Activated CD4-positive, alpha-beta T cell treated with anti-CD3 and anti-CD28 coated beads, Interleukin-2, amount 10 ng/mL, durations not matched to agents 24 days and 14 days (primary cell): ENCODE measurements at places on chromosomes 7 and 10. TPM values are rescaled to one million over a fixed set of nuclear protein-coding genes. Genes with fewer than 3 reads are reported as not detected.

Gene TMEM196
- total RNA-seq, result not detected in 2 replicates

Gene HYCC1
- total RNA-seq, result 33.7 and 41.5 TPM in 2 replicates

Gene SPDYE8
- not detected in 2 replicates for total RNA-seq

Gene OR2A5
- not detected in 2 replicates for total RNA-seq

DNA sequence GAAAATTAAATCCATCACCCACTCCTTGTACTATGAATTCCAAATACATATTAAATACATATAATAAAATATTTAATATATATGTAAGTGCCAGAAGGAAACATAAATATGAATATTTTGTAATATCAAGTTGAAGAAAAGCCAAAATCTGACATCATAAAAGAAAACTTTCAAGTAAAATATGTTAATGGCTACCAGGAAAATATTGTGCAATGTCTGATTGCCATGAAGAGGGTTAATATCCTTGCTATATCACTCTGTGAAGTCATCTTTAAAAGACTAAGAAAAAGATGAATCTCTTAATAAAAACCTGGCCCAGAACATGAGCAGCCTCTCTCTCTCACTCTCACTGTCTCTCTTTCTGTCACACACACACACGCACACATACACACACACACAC lies 130.2 kb downstream of the EGFR start:
- no peaks in the 10 kb centered on the region for H3K36me3 ChIP-seq
- no peaks in the 10 kb centered on the region for H3K27me3 ChIP-seq
- H3K4me1 ChIP-seq, result no peaks in the 10 kb centered on the region
- H3K27ac ChIP-seq, result no peak overlapping the region
- no peak for DNase-seq
- no peak overlapping the region for H3K4me3 ChIP-seq

DNA sequence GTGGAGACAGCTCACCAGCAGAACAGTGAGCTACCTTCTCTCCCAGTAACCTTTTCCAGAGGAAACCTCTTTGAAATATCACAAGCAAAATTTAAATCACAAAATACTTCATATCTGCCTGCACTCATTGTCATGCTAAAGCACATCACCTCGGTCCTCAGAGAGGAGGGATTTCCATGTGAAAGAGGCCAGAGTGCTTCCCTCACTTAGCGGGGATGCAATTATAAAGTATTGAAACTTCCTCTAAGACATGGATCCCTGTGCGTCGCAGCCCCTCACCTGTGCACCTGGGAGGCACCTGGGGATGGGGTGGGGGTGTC lies 457.9 kb downstream of the DNAJB6 start:
- H3K27me3 ChIP-seq, result no peaks in the 10 kb centered on the region
- no peaks in the 10 kb centered on the region for H3K4me1 ChIP-seq
- no peak overlapping the region for H3K4me3 ChIP-seq
- H3K36me3 ChIP-seq, result no peaks in the 10 kb centered on the region

DNA sequence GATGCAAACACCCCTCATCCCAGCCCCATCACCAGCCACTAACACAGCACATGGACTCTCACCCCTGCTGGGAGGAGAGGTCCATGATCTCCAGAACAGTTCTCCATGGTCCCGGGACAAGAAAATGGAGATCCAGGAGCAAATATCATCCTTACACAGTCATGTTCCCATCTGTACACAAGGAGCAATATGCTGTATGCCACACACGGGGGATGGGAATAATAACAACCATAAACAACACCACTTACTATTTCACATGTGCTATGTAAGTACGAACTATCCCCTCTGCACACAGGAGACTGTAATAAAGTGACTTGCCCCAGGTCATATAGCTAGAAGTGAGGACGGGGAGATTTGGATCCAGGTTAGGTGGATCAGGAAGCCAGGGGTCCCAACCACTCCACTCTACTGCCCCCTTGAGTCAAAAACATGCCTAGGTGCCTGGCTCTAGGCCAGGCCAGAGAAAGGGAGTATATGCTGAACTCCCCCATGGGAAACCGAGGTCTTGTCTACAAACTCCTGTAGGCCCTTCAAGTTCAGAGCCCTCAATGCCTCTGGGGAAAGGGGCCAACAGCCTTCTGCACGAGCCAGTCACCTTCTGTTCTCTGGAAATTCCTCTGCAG lies 34.1 kb downstream of the LRRC20 start:
- H3K27ac ChIP-seq, result no peak overlapping the region
- H3K4me3 ChIP-seq, result no peak overlapping the region
- peaks cover 3% of the 10 kb centered on the region for H3K4me1 ChIP-seq
- no peaks in the 10 kb centered on the region for H3K27me3 ChIP-seq
- peak; percentile 75 for DNase-seq

- peaks cover 66% of the 10 kb centered on the region for H3K27me3 ChIP-seq
- DNase-seq, result no peak
- H3K36me3 ChIP-seq, result no peaks in the 10 kb centered on the region
- H3K4me1 ChIP-seq, result peaks cover 7% of the 10 kb centered on the region
- H3K4me3 ChIP-seq, result no peak overlapping the region
- H3K27ac ChIP-seq, result no peak overlapping the region
These were observed 43.1 kb upstream of the ADRB1 start for GRCh38 chr10:114000457-114001010.

DNA sequence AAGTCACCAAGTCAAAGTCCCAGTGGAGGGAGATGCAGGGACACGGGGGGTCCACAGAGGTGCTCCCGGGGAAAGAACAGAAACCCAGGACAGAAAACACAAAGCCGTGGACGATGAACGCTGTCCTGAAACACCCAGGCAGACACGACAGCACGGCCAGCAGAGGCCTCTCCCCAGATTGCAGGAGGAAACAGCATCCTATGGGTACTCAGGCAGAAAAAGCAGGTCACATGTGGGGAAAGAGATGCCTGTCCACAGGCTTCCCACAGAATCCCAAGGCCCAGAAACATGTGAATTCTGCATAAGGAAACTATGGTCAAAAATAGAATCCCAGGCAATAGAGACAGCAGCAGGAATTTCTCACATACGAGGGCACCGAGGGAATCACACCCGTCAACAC lies 53.6 kb upstream of the ADGRA1 start:
- H3K27me3 ChIP-seq, result no peaks in the 10 kb centered on the region
- no peaks in the 10 kb centered on the region for H3K36me3 ChIP-seq
- H3K27ac ChIP-seq, result no peak overlapping the region

DNA sequence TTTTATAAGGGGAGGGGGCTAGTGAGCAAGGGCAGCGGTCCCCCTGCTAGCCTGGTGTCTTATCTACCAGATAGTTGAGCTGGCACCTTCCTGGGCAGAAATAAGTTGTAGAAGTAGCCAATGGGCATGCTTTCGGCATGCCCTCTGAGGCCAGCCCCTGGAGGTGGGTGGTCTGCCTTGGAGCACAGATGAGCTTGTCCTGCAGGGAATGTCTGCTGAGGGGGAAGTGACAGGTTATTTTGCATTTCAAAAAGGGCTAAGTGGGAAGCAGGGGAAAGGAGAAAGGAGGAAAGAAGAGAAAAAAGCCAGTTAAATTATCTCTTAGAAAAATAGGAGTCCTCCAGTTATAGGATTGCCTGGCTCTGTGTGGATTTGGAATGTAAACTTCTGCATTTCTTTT lies 88.9 kb downstream of the GPR26 start:
- no peaks in the 10 kb centered on the region for H3K4me1 ChIP-seq
- H3K4me3 ChIP-seq, result no peak overlapping the region
- no peak for DNase-seq
- no peaks in the 10 kb centered on the region for H3K36me3 ChIP-seq
- H3K27ac ChIP-seq, result no peak overlapping the region
- H3K27me3 ChIP-seq, result peaks cover 2% of the 10 kb centered on the region

- no peaks in the 10 kb centered on the region for H3K36me3 ChIP-seq
- DNase-seq, result no peak
- H3K27me3 ChIP-seq, result peaks cover 4% of the 10 kb centered on the region
- H3K4me3 ChIP-seq, result no peak overlapping the region
- no peak overlapping the region for H3K27ac ChIP-seq
These were observed 104.0 kb downstream of the RALA start for GRCh38 chr7:39727231-39728012.

GRCh38 chr10:52308251-52309031 lies 5.6 kb upstream of the DKK1 start:
- H3K4me1 ChIP-seq, result peaks cover 4% of the 10 kb centered on the region
- no peak overlapping the region for H3K27ac ChIP-seq
- DNase-seq, result peak; percentile 59
- no peaks in the 10 kb centered on the region for H3K36me3 ChIP-seq

DNA sequence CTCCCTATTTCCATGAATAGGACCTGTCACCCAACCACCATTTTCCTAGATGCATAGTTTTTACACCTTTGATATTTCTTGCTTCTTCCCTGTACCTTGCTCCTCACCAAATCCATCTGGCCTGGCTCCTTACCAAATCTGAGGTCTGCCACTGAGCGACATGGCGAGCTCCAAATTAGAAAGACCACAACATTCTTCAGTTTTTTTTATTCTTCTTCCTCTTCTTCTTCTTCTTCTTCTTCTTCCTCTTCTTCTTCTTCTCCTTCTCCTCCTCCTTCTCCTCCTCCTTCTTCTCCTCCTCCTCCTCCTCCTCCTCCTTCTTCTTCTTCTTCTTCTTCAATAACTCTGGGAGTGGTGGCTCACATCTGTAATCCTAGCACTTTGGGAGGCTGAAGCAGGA lies 7.1 kb downstream of the CPED1 start:
- DNase-seq, result no peak
- no peaks in the 10 kb centered on the region for H3K36me3 ChIP-seq
- H3K27ac ChIP-seq, result no peak overlapping the region
- H3K4me1 ChIP-seq, result peaks cover 6% of the 10 kb centered on the region
- H3K27me3 ChIP-seq, result peaks cover 35% of the 10 kb centered on the region

DNA sequence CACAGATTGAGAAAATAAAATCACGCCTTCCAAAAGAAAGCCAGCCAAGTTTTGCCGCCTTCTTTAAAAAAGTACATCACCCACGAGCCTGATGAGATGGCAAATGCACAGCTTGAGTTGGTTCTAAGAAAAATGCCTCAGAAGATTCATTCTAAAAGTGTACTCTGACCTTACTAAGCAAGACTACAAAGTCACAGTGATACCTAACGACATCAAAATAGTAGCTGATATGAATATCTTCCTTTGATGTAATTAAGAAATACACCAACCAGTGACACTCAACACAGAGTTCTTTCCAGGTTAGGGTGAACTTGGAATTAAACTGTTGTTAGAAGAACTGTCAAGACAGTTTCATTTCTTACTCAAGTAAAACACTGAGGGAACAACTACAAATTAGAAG lies 78.0 kb upstream of the AMPH start:
- H3K27ac ChIP-seq, result no peak overlapping the region
- peaks cover 9% of the 10 kb centered on the region for H3K27me3 ChIP-seq
- no peaks in the 10 kb centered on the region for H3K4me1 ChIP-seq
- H3K4me3 ChIP-seq, result no peak overlapping the region

- no peaks in the 10 kb centered on the region for H3K36me3 ChIP-seq
- no peak for DNase-seq
- no peaks in the 10 kb centered on the region for H3K4me1 ChIP-seq
- no peak overlapping the region for H3K4me3 ChIP-seq
- no peaks in the 10 kb centered on the region for H3K27me3 ChIP-seq
- no peak overlapping the region for H3K27ac ChIP-seq
These were observed 78.2 kb downstream of the VPS41 start for GRCh38 chr7:38830826-38831225.

DNA sequence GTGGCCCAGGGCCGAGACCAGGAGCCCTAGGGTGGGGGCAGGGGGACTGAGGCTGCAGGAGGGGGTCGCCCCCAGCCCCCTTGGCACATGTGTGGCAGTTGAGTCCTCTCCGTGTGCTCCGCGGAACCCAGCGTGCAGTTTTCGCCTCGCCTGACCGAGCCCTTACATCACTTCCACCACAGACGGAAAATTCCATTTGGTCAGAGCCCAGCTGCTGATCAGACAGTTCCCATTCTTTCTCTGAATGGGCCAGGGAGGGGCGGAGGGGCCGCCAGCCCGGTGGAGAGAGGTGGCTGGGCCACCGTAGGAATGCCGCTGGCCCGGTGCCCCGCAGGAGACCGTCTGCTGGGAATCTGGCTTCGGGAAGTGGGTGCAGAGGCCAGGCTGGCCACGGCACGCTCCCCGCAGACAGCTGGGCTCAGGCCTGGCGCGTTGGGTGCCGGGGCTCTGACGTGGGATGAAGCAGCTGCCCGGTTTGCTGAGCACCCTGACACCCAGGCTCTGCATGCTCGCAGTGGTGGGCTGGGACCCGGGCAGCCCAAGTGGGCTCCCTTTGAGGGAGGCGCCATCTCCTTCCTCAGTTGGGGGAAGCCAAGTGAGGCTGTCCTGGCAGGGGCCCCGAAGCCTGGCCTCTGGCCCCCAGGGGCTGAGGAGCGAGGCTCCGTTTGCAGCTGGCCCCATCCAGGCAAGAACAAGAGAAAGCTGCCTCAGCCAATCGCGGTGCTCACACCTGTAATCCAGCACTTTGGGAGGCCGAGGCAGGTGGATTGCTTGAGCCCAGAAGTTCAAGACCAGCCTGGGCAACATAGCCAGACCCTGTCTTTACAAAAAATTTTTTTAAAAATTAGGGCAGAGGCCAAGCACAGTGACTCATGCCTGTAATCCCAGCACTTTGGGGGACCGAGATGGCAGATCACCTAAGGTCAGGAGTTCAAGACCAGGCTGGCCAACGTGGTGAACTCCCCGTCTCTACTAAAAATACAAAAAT lies 9.9 kb downstream of the TTYH3 start:
- peaks cover 13% of the 10 kb centered on the region for H3K4me1 ChIP-seq
- no peaks in the 10 kb centered on the region for H3K36me3 ChIP-seq

GRCh38 chr10:130905386-130905785 lies 406.1 kb downstream of the TCERG1L start:
- no peaks in the 10 kb centered on the region for H3K4me1 ChIP-seq
- no peak for DNase-seq
- no peak overlapping the region for H3K4me3 ChIP-seq
- no peaks in the 10 kb centered on the region for H3K27me3 ChIP-seq

DNA sequence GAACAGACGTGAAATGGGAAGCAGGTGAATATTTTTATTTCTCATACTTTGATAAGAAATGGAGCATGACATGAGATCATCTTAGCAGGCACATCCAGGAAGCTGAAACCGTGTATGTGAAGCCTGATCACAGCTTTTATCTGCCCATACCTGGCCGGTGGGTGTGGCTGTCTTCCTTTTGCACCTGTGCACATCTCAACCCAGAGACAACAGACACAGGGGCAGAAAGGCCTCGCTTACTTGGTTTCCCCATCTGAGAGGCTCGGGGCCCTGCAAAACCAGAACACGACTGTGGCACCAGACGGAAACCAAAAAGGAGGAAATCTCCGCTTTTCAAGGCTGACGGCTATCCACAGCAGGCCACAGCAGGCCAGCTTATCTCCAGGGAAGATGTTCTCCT lies 116.4 kb downstream of the TCERG1L start:
- no peaks in the 10 kb centered on the region for H3K36me3 ChIP-seq
- DNase-seq, result no peak
- no peak overlapping the region for H3K27ac ChIP-seq
- H3K4me1 ChIP-seq, result no peaks in the 10 kb centered on the region
